Colonic mucosa (tissue), 4 donors: ENCODE measurements at places on chromosomes 16 and 17.

GRCh38 chr16:78306361-78306760 is 206.9 kb downstream of the WWOX start:
- DNase-seq: no peak

GRCh38 chr16:12201866-12202265 is 225.3 kb downstream of the SNX29 start:
- DNase-seq: no peak

DNA sequence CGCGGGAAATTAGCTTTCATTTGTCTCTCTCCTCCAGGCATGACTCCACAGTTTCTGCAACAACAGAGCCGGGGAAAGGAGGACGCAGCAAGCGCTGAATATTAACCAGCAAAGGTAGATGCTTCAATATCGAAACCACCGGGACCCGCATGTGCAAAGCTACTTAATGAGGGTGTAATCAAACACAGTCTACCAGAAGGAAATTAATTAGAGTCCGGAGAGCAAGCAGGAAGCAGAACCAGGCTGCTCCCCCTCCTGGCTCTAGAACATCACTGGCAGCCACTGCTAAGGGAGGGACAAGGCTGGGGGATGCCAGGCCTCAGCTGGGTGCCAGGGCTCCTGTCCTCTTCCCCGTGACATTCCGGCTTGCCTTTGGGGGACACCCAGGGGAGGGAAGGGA is 21.7 kb downstream of the LRRC75A start:
- DNase-seq: no peak

- no peak for DNase-seq
These were observed 12.5 kb downstream of the SLC7A5 start for GRCh38 chr16:87856791-87857228.

DNA sequence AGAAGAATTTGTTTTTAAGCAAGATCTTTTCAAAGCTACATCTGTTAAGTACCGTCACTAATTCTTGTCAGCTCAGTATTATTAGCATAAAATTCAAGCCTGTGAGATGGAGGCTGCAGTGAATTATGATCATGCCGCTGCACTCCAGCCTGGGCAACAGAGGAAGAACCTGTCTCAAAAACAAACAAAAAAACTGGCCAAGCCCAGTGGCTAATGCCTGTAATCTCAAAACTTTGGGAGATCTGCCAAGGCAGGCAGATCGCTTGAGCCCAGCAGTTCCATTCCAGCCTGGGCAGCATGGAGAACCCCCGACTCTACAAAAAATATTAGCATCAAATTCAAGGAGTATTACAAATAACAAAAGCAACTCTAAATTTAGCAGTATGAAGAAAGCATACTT is 88.0 kb downstream of the STXBP4 start:
- DNase-seq: peak; percentile 18

DNA sequence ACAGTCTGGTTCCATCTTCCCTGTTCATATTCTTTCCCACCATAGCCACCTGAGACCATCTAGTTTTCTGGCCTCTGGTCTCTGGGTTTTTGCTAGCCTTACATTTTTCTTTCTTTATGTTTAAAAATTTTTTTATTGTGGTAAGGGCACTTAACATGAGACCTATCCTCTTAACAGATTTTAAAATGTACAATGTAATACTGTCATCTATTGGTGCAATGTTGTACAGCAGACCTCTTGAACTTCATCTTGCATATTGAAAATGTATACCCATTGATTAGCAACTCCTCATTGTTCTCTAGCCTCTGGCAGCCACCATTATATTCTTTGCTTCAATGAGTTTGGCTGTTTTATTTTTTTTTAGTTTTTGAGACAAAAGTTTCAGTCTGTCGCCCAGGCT is 39.2 kb downstream of the ITGAM start:
- DNase-seq: no peak

- DNase-seq: peak; percentile 24
These were observed 17.6 kb upstream of the HELZ start for GRCh38 chr17:67262435-67263117.
